ENCODE measurements at places on chromosomes 5 and 9.

DNA sequence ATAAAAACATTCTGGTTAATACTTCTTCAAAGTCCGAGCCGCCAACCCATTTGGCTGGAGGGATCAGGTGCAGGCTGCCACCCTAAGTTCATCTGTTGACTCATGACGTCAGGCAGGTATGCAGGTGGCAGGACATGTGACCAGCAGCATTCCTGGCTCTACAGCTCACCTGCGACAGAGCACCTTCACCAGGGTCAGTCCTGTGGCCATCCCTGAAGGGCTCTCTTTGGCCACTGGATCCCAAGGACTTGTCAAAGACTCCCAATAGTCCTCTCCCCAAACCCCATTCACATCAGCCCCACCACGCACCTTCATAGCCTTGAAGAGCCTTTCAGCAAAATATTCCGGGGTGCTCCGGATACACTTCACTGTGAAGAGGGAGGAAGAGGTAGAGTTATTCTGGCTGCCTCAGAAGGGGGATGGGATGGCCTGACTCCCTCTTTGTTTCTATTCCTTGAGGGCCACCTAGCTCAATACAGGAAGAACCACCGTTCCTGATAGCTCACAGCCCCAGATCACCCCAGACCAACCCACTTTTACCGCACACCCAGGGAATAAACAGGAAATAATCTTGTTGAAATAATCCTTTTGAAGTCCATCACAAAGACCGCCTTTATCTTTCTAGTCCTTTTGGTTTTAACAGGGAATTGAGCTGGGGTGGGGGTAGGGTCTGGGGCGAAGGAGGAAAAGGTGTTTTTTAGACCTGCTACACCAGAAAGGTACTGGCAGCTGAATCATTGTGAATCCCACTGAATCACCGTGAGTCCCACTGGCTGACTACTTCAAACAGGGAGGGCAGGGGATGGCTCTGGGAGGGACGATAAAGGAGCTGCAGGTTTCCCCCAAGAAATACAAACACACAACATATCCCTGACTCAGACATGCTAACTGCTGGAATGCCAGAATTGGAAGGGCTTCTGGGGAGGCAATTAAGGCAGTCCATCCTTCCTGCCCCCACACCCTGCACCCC, 26.4 kb downstream of the ANXA6 start:
- no peak for DNase-seq
- H3K4me1 ChIP-seq, result peaks cover 29% of the 10 kb centered on the region
- peaks cover 95% of the 10 kb centered on the region for H3K36me3 ChIP-seq
- H3K27ac ChIP-seq, result peak overlapping the region; percentile 56

- no peaks in the 10 kb centered on the region for H3K27me3 ChIP-seq
- no peak for DNase-seq
- H3K4me3 ChIP-seq, result no peak overlapping the region
- H3K27ac ChIP-seq, result no peak overlapping the region
- H3K4me1 ChIP-seq, result peaks cover 15% of the 10 kb centered on the region
Measured at GRCh38 chr9:128081056-128081455, 13.0 kb downstream of the SLC25A25 start.

DNA sequence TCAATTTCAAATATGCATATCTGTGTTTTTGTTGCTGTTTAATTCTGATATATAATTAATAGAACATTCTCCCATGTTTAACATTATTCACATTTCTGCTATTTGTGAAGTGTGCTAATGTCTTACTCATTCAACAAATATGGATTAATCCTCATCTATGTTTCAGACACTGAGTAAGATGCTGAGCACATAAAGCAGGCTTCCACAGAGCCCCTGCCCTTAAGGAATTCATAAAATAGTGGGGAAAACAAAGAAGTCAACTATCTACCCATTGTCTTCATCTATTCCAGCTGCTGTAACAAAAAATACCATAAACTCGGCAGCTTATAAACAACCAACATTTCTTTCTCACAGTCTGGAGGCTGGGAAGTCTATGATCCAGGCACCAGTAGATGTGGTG, 333.3 kb downstream of the SEMA5A start:
- no peaks in the 10 kb centered on the region for H3K4me1 ChIP-seq
- no peaks in the 10 kb centered on the region for H3K36me3 ChIP-seq

DNA sequence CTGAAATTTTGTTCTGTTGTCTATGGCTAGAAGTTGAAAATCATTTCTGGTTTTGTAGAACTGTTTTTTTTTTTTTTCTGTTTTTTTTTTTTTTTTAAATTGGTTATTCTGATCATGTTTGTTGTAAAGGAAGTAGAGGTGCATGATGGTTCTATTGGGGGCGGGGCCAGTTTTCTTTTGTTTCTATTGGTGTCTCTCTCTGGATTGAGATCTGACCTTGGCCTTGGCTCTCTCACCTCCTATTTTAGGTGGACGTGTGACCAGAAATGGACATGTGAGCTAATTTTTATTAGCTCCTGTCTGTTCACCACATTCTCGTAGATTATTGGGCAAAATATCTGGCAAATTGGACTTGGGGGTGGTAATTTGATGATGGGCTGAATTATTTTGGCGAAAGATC, 3.2 kb downstream of the ZNF618 start:
- no peak overlapping the region for H3K27ac ChIP-seq
- H3K4me1 ChIP-seq, result no peaks in the 10 kb centered on the region
- peaks cover 6% of the 10 kb centered on the region for H3K27me3 ChIP-seq
- H3K4me3 ChIP-seq, result no peak overlapping the region
- no peaks in the 10 kb centered on the region for H3K36me3 ChIP-seq

DNA sequence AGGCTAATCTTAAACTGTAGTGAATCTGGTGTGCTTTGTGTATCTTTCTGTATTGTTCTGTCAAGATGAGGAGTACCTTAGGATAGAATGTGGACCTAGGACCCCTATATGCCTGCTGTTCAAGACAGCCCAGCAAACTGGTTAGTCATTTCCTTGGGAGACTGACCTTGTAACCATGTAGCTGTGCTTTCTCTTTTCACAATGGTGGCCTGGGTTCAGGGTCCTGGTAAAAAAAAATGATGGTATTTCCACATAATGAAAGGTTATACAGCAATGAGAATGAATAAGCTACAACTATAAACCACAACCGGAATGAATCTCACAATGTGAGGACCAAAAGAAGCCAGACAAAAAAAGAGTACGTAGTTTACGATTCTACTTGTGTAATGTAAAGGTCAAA, 36.4 kb upstream of the F2RL1 start:
- no peak for DNase-seq
- H3K27ac ChIP-seq, result no peak overlapping the region
- no peak overlapping the region for H3K4me3 ChIP-seq
- no peaks in the 10 kb centered on the region for H3K36me3 ChIP-seq
- no peaks in the 10 kb centered on the region for H3K4me1 ChIP-seq
